ENCODE measurements at places on chromosomes 11 and 22.
A peak's percentile ranks its signal among the peaks of the same experiment; 100 is the strongest.

DNA sequence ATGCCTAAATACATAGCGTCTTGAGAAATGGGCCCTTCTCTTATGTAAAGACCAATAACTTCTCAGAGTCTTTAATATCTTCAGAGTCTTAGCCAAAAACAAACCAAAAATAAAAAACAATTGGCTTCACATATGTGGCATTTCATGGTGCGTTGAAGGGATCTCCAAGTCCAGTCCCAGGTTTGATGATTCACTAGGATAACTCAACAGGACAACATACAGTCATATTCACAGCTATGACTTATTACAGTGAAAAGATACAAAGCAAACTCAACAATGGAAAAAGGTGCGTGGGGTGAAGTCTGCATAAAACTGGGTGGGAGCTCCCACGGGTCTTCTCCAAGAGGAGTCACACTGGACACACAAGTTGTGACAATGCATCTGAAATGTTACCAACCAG, 12.6 kb downstream of the SYTL2 start:
- DNase-seq = no peak

- no peak for DNase-seq
These were observed 73.2 kb downstream of the GGTLC2 start for GRCh38 chr22:22717664-22718063.

- no peak for DNase-seq
These were observed 6.1 kb downstream of the CXCR5 start for GRCh38 chr11:118889797-118890196.

- DNase-seq = no peak
These were observed 78.1 kb downstream of the NFAM1 start for GRCh38 chr22:42353883-42354727.

DNA sequence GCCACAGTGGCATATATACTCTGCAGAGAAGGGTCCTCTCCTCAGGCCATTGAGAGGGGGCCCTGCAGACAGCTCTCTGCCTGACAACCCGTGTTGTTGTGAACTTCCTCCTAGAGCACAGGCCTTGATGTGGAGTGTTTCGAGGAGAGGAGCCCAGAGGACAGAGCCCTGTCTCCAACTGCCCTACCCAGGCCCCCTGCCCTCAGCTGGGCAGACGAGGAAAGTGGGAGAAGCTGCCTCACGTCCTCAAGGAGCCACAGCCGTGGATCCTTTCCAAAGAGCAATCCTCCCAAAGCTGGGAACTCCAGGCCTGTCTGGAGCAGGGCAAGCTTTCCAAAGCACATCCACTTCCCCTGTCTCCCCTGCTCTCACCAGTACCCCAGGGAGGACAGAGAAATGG, 10.7 kb downstream of the LMO1 start:
- DNase-seq = no peak

DNA sequence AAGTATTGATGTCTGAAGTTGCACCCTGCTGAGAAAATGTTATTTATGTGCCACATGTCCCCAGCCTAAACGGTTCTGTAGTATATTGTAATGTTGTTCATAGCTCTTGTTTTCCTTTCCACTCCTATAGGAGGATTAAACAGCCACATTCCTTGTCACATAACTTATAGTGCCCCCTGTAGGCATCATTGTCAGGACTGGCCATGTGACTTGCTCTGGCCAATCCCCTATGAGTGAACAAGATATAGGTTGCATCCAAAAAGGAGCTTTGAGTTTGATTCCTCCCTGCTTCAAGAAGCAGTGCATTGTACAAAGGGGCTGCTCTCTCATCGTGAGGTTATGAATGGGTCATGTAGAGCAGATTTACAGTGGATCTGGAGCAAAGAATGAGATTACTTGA, 717.6 kb upstream of the ANO5 start:
- DNase-seq = no peak

DNA sequence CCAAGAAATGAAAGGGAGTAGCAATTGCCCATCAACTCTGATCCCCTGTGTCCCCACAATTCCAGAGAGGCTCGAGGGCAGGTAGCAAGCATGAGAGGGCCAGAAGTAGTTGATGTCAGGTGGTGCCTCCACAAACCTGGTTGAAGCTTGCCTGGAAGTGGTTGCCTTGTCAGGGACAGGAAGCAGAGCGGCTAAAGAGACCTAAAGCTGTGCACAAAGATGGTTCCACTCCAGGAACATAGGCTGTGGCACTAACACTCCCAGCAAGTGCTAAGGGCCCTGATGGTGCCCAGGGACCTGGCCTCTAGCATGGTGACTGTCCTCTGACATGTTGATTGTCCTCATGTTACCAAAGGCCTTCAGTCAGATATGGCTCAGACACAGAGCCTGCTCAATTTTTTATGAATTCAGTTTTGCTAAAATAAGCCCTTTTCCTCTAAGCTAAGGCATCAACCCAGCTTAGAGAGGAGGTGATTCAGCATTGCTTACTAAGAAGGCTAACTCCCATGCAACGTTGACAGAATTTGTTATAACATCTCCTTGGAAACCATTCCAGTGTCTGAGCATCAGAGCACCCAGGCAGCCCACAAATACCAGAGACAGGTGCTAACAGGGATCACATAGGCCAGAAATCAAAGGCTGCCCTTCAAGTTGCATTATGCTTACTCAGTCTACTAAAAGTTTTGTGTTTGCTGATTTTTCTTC, 196.3 kb upstream of the ARHGAP20 start:
- no peak for DNase-seq

DNA sequence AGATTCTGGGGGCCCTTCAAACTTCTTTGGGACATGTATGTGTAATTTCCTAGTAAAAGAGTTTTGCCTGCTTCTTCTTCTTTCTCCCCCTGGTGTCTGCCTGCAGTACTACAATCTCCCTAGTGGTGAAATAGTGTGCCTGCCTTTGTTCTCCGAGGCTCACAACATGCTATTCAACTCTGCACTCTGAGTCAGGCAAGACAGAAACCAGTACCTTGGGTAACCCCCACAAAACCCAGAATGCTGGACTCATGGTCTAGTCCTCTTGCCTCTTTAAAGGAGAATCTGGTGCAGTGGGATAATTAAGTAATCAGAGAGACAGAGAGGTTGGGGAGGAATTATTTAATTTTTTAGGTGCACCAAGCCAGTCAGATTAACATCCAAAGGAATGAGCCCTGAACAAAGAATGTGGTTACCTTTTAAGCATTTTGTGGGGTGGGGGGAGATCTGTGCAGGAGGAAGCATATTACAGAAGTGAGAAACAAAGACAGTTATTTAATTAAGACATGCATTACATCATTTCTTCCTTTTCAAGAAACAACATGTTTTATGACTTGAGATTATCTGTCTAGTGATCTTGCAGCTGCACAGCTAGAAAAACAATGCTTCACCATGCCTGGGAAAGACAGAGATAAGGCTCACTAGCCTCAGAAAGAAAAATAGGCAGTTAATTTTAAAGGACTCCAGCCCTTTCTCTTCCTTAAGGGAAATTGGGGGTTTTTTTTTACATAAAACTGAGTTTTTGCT, 11.0 kb upstream of the MS4A6A start:
- peak; percentile 84 for DNase-seq

DNA sequence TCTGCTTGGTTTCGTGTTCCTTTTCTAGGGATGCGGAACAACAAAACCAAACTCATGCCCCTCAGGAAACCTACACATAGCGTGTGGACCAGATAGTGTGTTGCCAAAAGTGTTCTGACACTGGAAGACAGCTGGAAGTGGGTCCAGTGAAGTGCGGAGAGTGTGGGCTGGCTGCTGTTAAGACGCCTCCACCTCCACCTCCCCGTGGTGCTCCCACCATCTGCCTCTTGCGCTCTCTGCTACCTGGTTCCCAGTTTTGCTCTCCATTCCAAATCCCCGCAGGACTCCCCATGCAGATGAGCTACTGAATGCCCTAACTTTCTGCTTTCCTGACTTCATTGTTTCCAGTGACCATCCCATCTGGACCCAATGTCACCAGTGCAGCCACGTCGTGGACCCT, 51.8 kb downstream of the NCAPD3 start:
- no peak for DNase-seq

DNA sequence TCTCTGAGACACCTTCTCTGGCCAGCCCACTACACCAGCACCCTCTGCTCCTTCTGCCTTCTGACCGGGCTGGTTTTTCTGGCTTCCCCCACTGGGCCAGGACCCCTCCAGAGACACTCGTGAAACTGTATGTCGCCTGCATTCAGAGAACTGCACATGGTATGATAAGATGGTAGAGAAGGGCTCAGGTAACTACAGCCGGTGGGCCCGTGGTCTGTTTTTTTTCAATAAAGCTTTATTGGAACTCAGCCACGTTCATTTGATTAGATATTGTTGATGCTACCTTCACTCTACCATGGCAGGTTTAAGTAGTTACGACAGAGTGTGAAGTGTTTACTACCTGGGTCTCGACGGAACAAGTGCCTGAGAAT, 514.0 kb downstream of the TBC1D22A start:
- DNase-seq = no peak

DNA sequence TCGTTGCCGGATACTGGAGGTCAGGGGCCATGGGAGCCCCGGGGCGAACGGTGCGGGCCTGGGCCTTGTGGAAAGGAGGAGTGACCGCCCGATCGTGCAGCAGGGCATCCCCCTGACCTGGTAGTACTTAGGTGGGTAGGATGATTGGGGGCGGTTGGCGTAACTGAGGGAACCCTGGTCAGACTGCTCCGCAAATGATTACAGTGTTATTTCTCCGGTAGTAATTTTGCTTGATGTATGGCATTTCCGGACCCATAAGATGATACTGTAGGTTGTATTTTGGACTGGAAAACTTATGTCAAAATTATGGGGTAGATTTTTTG, 762 bp downstream of the MTMR3 start:
- DNase-seq = no peak

DNA sequence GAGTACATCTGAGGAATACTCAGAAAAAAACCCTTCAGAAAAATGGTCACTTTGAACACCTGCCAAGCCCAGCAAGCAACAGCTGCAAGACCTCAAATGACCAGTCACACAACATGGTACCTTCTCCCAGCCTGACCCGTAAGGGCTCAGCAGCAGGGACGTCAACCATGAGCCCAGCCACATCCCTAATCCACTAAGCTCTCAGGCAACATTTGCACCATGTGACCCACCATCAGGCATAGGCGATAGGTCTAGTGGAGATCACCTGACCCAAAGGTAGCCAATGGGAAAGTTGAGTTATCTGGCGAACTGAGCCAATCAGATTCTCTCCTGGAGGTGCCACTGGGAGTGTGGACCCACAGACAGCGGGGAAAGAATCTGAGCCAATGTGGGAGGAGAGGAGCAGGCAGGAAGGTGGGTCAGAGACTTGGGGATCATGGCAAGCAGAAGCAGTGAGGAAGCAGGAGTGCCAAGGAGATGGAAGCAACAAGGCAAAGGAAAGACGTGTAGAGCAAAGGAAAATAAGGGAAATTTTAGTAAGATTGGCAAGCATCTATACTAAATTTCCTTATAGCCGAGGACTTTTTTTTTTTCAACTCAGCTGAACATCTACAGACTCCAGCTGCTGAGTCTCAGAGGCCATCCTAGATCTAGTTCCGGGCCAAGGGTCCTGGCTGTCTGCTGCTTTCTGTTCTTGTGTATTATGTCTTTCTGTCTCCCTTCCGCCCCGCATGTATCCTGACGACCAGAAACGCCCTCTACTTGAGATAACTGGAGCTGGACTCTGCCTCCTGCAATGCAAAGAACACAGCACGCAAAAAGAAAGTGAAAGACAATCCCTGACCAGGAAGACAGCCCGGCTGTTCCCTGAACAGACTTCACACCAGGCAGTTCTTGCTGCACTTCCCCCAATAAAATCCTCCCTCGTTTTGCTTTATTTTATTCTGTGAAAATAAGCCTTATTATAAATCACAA, 11.0 kb upstream of the PLAAT2 start:
- DNase-seq = peak; percentile 17

DNA sequence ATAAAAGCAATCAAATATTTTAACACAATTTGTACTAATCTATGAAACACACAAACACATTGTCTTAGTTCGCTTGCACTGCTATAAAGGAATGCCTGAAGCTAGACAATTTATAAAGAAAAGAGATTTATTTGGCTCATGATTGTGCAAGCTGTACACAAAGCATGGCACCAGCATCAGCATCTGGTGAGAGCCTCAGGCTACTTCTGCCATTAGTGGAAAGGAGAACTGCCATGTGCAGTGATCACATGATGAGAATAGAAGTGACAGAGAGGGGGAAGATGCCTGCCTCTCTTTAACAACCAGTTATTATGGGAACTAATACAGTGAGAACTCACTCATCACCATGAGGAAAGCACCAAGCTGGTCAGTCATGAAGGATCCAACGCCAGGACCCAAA, 105.1 kb downstream of the GUCY1A2 start:
- DNase-seq = no peak

DNA sequence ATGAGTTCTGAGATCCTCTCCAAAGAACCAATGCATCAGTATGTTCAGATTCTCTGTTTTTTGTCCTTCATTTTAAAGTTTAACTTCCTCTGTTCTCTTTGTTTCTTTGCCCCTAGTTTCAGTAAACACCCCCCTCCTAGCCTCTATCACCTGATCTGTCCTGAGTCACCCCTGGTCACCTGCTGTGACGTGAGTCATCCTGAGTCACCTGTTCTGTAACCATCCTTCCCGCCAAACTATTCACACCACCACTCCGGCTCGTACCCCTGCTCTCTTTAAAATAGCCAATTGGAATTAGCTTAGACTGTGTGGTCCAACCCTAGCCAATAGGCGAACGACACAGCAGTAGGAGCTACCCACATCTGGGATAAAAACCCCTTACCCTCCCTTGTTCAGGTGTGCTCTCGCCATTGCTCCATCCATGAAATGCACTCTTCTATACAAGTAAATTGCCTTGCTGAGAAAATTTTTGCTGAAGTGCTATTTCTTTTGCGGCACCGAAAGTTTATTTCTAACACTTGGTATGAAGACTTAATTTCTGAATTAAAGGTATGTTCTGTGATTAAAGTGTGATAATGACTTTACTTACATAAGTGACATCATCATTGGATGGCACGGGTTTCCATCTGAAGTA, 318.4 kb downstream of the AASDHPPT start:
- DNase-seq = no peak

GRCh38 chr22:43320943-43321900, 21.9 kb downstream of the SCUBE1 start:
- DNase-seq = no peak

DNA sequence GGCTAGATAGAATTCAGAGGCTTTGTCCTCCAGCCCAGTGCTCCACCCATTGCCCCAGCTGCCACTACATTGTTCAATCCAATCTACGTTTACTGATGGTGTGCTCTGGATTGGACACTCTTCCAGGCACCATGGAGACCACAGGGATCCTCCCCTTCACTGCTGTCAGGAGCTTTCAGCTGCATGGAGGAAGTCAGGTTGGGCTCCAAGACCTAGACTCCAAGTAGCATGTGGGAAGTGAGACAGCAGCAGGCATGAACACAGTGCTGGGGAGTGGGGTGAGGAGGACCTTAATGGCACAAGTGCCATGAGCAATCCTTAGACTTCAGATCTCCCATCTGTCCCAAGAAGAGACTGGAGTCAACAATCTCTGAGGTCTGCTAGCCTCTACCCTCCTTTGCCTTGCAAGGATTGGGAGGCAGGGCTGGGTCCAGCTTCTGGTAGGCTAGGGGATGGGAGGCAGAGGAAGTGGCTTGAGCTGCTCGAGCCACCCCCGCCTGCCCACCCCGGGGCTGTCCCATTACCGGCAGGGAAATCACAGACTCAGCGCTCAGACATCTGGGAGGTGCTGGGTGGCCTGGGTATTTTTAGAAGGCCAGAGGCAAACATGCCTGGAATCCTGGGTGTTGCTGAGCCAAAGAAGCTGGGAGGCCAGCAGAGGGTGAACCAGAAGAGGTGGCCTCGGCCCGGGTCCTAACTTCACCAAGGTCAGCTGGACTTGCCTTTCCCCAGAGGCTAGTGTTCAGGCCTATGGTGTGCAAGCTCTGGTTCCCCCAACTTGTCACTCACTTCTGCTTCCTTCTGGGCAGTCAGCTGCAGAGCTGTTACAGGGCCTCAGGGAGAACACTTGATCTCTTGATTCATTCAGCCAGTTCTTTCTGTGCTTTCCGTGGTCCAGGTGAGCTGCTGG, 15.2 kb upstream of the FCHSD2 start:
- DNase-seq = no peak

Data from activated T-cell treated with anti-CD3 and anti-CD28 coated beads, Interleukin-2, amount 50 U/mL, for 72 hours (primary cell).